Left hindlimb (tissue), 1 donor: ENCODE measurements at places on chromosomes 3 and 15.

GRCh38 chr3:159263750-159264553, 462.1 kb downstream of the MFSD1 start:
- DNase-seq: no peak

GRCh38 chr3:36774052-36774451, 9.7 kb upstream of the DCLK3 start:
- no peak for DNase-seq

- DNase-seq: no peak
Measured at GRCh38 chr15:56339594-56339993, 25.6 kb upstream of the TEX9 start.

DNA sequence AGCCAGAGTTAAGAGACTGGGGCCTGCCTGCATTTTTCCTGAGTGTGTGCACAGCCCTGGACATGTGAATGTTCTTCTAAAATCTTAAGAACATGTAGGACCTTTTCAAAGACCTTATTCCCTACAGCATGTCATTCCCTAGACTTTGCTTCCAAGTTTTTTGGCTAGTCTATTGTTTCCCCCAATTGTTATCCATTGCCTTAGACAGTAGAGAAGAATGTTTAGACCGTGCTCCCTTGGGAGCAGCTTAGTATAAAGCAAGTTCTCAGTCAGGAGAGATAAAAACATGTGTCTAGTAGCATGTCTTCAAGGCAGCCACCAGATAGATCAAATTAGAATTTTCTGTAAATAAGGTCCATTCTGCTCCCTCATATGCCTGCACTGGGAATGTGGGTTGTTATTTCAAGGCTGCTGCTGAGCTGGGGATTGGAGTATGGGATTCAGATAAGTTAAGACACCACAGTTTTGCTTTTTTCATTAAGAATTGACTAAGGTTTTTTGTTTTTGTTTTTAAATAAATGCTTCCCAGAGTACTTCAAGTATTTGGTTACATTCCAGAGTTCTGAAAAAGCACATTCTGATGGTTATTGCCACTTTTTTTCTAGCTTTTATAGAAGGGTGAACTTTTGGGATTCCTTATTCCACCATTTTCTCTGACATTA, 246.7 kb downstream of the RORA start:
- no peak for DNase-seq

GRCh38 chr3:101851072-101851770, 1.9 kb downstream of the NFKBIZ start:
- DNase-seq: no peak
